ENCODE measurements at places on chromosomes 1 and 21.

DNA sequence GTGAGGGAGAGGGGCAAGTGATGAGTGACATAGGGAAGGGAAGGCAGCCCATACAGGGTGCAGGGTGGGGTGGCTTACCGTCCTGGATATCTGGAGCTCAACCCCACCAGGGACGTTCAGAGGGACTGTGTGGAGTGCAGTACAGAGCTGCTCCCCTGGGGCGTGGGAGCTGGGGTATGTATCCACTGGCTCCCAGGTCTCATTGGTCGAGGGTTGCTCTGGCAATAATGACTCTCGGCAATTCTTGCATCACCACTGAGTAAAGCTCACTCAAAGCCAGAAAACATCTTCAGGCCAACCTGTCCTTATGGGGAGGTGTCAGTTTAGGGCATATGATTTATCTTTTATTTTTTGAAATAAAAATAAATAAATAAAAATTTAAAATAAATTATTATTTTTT lies 43.2 kb upstream of the RUNX3 start:
- no peak for DNase-seq

- DNase-seq: peak; percentile 72
These were observed 11.4 kb upstream of the CLDN14 start for GRCh38 chr21:36491209-36491910.

GRCh38 chr1:118982266-118982665 lies 5.9 kb downstream of the TBX15 start:
- DNase-seq: no peak

GRCh38 chr1:162951553-162952315 lies 90.8 kb upstream of the CCDC190 start:
- no peak for DNase-seq

DNA sequence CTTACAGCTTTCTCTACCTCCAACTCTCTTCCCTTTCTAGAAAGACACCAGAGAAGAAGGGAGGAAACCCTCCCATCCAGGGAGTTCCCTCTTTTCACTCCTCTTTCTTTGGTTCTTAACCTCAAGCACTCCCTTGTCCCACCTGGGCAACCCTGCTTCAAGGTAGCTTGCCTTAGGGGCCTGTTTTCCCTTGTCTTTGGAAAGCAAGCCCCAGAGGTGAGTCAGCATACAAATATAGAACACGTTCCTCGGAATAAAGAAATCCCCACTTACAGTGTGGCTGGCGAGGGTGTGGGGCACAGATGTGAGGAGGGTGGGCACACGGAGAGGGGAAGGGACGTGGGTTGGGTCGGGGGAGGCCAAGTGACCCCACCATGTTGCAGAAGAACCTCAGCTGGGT lies 26.1 kb upstream of the KCNE2 start:
- peak; percentile 38 for DNase-seq

- peak; percentile 67 for DNase-seq
These were observed 71.6 kb upstream of the CNIH3 start for GRCh38 chr1:224544346-224545110.

GRCh38 chr1:184605941-184606340 lies 148.7 kb downstream of the EDEM3 start:
- no peak for DNase-seq

- peak; percentile 3 for DNase-seq
These were observed 17.8 kb downstream of the ORC1 start for GRCh38 chr1:52386458-52386857.

DNA sequence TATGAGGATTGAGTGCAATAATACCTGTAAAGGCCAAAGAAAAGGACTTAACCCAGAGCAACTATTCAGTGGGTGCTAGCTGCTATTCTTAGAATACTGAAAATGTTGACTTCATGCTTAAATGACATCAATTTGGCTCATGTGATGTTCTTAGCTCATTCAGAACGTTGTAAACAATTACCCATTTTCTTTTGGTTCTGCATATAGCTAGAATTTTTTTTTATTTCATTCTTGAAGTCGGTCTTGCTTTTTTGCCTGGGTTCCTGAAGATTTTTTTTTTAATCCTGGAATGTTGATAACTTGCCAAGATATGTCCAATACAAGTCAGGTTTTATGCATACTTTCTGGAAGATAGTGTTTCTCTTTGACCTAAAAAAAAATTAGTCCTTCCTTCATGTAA lies 772.0 kb downstream of the LTN1 start:
- DNase-seq: peak; percentile 39

DNA sequence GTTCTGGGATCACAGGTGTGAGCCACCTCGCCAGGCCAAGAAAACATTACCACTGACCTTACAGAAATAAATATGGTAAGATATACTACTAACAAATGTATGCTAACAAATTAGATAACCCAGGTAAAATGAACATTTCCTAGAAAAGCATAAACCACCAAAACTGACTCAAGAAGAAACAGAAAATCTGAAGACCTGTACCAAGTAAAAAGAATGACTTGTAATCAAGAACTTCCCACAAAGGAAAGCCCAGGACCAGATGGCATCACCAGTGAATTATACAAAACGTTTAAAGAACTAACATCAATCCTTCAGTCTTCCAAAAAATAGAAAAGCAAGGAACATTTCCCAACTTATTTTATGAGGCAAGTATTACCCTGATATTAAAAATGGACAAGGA lies 29.3 kb downstream of the USP24 start:
- DNase-seq: no peak

- peak; percentile 23 for DNase-seq
These were observed 51.0 kb downstream of the SGIP1 start for GRCh38 chr1:66585002-66585401.

DNA sequence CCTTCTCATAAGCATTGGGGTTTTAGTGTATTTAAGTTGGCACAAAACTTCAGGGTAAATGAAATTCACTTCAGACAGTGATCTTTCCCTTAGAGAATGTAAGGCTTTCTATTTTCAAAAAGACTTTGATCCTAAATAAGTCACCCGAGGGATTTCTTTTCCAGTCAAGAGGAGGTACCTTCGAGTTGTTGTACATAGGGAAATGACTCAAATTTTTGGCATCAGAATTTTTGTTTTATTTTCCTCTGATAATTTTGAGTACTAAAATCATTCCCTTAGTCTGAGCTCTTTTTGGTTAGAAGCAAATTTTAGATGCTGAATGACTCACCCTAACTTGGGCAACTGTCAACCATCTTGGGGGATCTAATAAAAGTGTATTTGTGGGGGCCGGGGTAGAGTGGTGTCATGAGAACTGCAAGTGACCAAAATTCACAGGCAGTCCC lies 193.9 kb downstream of the DHRS3 start:
- peak; percentile 79 for DNase-seq

- DNase-seq: peak; percentile 57
These were observed 33.1 kb upstream of the LBR start for GRCh38 chr1:225460737-225461532.

DNA sequence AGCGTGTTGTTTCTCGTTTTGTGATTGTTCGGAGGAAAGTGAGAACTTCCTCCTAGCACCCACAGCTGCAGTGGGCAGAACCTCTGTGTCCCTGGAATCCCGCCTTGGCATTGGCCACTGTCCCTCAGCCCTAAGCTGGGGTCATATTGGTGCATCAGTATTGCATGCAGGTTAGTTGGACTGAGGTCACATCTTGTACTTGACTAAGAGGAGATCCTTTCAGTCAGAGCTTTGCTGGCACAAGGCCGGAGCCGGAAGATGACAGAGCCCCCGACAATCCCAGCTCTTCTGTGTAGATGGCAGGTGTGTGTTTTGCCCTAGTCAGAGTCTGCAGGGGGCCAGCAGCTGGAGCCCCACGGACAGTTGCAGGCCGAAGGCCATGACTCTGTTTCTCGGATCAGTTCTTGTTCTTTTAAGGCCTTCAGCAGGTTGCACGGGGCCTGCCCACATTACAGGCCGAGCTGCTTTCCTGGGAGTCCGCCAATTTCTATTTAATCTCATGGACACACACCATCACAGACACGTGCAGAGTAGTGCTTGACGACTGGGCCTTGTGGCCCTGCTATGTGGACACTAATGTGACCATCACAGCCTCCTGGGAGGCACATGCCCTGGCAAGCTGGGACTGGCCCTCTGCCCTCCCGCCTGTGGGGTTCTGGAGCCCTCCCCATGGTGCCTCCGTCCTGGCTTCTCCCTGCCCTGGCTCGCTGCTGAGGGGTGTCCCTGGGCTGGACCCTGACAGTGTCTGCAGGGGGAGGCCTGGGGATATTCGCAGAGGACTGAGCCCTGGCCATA lies 14.9 kb downstream of the SNAP47 start:
- no peak for DNase-seq

GRCh38 chr1:234509457-234510328 lies 30.7 kb upstream of the TARBP1 start:
- DNase-seq: peak; percentile 33

DNA sequence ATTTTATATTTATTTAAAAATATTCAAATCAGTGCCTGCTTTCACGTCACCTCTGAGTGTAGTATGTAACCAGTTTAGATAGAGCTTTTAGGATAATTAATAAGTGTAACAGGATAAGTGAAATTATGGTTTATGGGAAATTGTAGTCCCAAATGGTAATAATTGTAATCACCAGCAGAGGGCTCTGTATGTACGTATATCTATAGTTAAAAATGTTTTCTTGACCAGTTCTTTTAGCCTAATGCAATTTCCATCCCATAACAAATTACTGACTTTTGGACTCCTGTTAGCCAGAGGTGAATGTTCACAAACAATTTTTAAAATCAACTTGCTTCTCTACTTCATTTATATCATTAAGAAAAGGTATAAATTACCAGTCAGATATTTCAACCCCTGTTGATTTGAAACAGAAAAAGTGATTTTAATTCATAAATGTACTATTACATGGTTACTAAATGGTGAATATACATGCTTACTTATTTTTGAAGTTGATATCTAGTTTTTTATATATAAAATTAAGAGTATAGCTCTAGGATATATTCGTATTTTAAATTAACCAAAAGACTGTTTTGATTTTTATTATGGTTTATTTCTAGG lies 25.3 kb downstream of the SLC30A7 start:
- DNase-seq: peak; percentile 66

- DNase-seq: peak; percentile 86
These were observed 63.9 kb downstream of the CSMD2 start for GRCh38 chr1:34101151-34101550.

- DNase-seq: no peak
These were observed 5.2 kb downstream of the SUMO3 start for GRCh38 chr21:44812640-44813039.

GRCh38 chr1:87399701-87400100 lies 71.0 kb downstream of the LMO4 start:
- DNase-seq: no peak

GRCh38 chr1:184189361-184189760 lies 137.8 kb downstream of the TSEN15 start:
- DNase-seq: peak; percentile 6

DNA sequence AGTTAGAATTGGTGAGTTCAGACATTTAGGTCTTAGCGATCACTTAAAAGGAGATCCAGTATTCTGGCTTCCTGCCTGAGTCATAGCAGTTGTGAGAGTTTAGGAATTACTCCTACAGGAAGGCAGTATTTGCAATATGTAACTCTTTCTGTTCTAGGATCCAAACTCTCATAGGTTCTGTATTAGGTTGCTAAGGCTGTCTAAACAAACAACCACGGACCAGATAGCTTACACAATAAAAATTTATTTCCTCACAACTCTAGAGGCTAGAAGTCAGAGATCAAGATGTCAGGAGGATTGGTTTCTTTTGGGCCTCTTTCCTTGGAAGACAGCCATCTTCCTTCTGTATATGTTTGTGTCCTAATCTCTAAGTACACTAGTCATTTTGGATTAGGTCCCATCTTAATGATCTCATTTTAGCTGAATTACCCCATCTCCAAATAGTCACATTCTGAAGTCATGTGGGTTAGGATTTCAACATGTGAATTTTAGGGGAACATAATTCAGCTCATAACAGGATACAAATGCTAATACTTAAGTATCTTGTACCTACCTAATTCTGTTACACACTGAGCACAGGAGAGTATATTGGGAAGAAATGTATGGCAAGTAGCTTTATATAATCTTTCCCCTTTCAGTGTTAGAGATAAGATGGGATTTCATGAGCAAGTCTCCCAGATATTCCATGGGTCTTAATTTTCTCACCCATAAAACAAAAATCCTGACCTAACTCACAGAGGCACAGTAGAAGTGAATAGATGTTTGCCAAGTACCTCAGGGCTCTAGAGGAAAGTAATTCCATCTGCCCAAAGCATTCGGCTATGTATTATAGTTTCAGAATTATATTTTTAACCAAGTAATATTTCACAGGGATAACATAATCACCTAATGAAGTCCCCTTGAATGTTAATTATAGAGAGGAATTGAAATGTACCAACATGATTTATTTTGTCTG lies 144.4 kb downstream of the PTBP2 start:
- peak; percentile 93 for DNase-seq

- no peak for DNase-seq
These were observed 76.0 kb downstream of the MAP3K7CL start for GRCh38 chr21:29206445-29206844.

DNA sequence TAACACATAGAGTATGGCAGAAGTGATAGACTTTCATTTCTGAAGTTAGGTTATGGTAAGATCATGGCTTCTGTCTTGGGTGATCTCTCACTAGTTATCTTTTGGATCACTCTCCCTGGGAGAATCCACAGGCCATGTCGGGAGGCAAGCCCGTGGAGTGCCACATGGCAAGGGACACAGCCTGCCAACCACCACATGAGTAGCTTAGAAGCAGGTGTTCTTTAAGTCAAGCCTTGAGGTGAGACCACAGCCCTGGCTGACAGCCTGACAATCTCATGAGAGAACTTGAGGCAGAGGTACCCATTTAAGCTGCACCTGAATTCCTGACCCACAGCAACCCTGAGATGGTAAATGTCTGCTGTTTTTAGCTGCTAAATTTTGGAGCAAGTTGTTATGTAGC lies 130.4 kb downstream of the KCNN3 start:
- no peak for DNase-seq

DNA sequence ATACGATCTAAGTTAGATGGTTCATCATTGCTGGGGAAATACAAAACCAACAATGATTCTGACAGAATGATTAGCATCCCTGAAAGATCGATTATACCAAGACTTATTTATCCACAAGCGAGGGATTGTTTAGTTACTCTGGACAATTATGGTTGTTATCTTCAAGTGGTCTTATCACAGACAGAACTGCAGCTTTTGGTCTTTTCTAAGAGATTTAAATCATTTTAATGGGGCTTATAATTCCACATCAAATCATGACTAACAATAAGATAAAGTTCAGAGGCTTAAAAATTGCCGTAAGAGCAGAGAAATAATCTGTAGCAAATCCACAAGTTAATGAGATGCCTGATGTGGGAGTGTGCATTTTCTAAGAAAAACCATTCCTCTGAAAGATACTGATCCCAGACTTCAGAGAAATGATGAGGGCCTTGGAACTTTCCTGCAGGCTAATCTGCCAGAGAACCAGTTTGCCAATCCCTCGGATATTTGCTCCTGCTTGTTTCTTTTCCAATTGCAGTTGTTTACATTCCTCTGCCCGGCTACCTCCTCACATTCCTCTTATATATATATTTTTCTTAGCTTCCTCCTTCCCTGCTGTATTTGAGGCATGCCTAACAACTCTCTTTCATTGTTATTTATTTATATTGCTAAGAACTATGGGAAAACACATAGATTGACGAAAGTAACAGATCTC lies 134.8 kb downstream of the BACH1 start:
- DNase-seq: peak; percentile 51

Measured in EH (cell line).